Fibroblast of villous mesenchyme (primary cell): ENCODE measurements at places on chromosomes 13 and 19. TPM values are rescaled to one million over a fixed set of nuclear protein-coding genes. Genes with fewer than 3 reads are reported as not detected.
A peak's percentile ranks its signal among the peaks of the same experiment; 100 is the strongest.

- no peak for DNase-seq
Observed at GRCh38 chr13:113620036-113620796, 35.7 kb downstream of the TFDP1 start.

DNA sequence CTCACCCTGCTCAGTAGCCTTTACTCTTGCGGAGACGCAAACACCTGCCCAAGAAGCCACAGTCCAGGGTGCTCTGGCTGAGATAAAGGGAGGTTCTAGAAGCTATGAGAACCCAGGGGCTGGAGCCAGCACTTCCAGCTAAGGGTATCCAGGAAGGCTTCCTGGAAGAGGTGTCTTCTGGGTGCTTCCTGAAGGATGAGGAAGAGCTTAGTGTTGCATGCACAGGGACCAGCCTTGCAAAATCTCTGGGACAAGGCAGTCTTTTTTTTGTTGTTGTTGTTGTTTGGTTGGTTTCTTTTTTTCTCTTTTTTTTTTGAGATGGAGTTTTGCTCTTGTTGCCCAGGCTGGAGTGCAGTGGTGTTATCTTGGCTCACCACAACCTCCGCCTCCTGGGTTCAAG is 20.6 kb downstream of the MYBPC2 start:
- DNase-seq: no peak

DNA sequence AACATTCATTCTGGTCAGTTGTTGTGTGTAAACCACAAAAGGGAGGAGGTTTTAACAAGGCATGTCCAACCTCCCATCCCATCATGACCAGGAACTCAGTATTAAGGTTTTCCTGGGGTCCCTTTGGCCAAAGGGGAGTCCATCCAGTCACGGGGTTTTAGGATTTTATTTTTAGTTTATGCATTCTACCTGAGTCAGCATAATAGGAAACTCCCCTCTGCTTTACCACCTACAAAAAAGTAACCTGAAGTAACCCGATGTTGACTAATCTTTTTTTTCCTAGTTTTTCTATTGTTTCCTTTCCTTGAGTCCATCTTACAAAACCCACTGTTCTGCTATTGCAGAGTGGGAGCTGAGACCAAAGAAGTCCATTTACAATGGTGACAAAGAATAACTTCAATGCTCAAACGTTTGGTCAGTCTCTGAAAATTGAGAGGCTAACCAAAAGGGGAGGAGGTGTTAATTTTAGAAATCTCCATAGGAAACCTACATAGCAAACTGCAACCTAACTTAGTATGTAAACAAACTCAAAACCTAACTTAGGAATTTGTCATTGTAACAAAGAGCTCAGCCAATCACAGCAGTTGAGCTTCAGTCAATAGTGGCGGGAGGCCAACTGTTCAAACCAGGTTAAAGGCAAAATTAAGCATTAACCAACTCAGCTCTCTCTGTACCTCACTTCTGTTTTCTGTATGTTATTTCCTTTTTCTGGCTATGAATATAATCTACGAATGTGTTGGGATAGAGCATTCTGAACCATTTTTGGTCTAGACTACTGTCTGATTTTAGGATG is 1954.1 kb downstream of the PCDH9 start:
- no peak for DNase-seq

The SYCN gene
- total RNA-seq: not detected in 2 replicates

DNA sequence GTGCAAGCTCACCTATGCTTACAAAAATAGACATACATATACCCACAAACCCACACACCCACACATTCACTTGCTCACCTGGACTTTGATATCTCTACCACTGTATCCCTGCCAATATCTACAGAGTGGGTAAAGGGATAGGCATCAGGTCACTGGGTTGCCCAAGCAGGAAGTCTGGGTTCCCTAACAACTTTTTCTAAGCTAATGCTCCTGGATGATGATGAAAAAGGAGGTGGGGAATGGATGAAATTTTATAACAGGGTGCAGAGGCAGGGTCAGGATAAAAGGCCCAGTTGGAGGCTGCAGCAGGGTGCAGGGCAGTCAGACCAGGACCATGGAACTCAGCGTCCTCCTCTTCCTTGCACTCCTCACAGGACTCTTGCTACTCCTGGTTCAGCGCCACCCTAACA is at the start of gene CYP2B6:
CYP2B6 (plus strand) TSS at position 311 of the 410 bp plus-strand sequence; CDS start at position 335, 24 bp downstream.
- DNase-seq: no peak

The NALCN gene
- 1.7 and 6.4 TPM in 2 replicates for total RNA-seq

DNA sequence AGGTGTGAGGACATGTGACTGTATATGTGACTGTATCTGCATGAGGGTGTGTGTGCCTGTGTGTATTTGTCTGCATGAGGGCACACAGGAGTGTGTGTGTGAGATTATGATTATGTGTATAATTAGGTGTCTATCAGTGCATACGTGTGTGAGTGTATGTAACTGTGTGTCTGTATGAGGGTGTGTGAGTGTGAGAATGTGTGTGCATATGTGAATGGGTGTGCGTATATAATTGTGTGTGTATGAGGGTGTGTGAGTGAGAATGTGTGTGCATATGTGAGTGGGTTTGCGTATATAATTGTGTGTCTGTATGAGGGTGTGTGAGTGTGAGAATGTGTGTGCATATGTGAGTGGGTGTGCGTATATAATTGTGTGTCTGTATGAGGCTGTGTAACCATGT is 3.0 kb upstream of the ACSBG2 start:
- DNase-seq: no peak

The GJB2 gene
- not detected in 2 replicates for total RNA-seq

- DNase-seq: no peak
Observed at GRCh38 chr13:113451951-113452421, 1.3 kb downstream of the ADPRHL1 start.

The TEX101 gene
- not detected in 2 replicates for total RNA-seq

GRCh38 chr19:11254666-11255065 is 7.7 kb downstream of the DOCK6 start:
- no peak for DNase-seq

DNA sequence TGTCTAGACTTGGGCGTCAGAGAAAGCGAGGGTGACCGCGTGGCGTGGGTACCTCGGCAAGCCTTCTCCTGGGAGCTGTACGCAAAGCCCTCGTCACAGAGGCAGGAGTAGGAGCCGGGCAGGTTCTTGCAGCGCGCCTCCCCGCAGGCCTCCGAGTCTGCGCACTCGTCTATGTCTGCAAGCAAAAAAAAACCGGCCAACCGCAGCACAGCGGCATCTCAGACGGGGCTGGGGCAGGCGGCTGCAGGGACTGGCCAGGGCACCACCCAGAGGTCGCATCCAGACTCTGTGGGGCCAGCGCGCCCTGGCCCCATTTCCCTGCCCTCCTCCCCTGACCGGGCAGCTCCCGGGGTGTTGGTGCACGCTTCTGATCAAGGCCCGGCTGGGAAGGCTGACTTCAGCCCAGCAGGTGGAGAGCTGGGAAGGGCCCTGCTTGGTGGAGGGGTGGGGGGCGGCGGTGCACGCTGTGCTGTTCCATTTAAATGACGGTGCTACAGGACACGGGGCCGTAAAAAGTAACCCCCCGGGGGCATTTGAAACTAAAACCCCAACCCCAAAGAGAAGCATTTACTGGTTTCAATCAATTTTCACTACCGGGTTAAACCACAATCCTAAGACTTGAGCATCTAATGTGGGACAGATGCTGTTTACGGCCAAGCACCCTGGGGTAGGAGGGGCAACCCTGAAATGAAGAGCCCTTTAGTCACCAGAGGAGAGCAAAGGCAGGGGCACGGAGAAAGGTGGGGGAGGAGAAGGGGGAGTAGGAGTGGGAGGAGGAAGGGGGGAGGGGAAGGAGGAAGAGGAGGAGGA is 28.2 kb downstream of the GAS6 start:
- peak; percentile 81 for DNase-seq

- DNase-seq: peak; percentile 83
Observed at GRCh38 chr19:10259162-10259905, 7.3 kb downstream of the MRPL4 start.

GRCh38 chr13:29969286-29969685 is 118.9 kb upstream of the UBL3 start:
- DNase-seq: peak; percentile 42

The ZNF729 gene
- total RNA-seq: not detected in 2 replicates

DNA sequence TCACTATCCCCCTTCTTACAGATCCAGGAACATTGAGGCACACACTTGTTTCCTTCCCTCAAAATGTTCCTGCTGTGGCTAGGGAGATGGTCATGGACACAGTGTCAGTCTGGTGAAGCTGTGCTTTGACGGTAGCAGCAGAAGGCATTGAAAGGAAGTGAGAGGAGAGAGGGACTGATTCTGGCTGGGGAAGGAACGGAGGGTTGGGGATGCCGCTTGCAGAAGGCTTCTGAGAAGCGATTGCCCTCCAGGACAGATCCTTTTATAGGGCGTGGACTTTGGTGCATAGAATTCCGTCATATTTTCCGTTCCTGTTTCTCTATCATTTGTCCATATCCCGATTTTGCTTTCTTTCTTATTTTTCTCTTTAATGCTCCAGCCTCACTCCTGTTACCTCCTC is 14.1 kb upstream of the MYH14 start:
- DNase-seq: no peak

The GSX1 gene
- not detected in 2 replicates for total RNA-seq

- no peak for DNase-seq
Observed at GRCh38 chr13:71578048-71578447, 289.0 kb downstream of the DACH1 start.

The GFY gene
- not detected in 2 replicates for total RNA-seq

DNA sequence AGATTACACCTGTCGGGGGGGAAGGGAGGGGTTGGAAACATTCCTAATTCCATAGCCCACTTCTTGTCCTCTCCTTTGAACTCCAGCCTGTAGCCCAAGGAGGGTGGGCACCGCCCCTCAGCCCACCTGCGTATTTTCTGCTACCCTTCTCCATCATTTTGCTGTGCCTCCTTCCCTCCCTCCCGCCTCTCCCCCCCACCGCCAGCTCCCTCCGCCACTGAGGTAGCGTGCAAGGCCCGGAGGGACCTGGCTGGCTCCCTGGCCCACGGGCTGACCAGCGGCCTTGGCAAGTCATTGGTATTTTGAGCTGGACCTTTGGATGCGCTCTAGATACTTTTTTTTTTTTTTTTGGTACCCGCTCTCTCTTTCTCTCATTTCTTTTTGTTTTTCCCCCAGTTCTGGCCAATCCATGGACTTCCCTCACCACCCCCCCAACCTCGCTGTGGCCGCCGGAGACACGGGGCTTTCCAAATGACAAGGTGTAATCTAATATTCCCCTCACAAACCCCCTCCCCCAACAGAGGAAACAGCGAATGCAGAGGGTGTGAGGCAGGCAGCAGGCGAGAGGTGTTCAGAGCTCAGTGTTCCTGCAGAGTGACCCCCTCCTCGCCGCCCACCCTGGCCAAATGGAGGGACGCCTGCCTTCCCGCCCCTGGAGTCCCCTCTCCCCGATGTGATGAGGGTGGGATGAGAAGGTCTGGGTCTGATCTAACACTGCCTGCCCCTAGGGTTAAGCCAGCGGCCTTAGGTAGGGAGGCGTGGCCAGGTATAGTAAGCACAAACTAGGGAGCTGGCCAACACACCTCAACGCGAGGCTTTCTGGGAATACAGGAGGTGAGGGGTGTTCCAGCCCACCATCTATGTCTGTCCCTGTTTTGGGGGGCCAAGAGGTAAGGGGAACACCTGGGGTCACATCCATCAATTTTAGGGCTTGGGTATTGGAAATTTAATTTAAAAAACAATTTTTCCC is 89.2 kb downstream of the PTPRS start:
- DNase-seq: no peak

DNA sequence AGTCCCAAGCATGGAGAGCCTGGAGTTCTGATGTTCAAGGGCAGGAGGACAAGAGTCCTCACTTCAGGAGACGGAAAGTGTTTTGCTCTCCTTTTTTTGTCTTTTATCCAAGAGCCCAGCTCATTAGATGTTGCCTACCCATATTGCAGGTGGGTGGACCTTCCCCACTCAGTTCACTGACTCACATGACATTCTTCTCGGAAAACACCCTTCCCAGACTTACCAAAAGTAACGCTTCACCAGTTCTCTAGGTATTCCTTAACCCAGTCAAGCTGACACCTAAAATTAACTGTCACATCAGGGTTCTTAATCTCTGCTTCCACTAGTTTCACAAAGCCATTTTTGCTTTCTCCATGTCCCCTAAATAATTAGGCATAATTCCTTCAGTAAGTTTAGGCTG is 2215.4 kb upstream of the PCDH20 start:
- DNase-seq: no peak

DNA sequence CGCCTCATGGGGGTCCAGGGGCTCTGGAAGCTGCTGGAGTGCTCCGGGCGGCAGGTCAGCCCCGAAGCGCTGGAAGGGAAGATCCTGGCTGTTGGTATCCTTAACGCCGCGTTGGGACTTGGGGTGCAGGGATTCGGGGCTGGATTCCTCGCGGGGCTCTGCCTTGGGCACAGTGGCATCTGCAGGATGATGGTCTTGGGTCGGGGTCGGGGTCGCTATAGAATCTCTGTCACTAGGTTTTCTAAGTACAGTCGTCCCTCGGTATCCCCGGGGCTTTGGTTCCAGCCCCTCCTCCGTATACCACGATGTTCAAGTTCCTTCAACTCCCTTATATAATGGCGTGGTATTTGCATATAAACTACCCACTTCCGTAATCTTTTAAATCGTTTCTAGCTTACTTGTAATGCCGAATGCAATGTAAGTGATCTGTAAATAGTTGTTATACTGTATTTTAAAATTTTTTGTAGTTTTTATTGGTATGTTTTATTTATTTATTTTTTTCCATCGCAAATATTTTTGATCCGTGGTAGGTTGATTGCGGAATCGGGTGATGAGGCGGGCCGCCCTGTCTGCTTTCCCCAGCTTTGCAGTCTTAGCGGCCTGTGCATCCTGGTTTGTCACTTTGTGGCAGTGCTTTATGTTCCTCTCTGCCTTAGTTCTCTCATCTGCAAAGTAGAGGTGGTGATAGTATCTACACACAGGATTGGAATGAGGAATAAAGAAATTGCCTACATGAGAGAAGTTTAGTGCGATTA is 606 bp downstream of the ERCC5 start:
- DNase-seq: peak; percentile 55

The MYO16 gene
- total RNA-seq: under 0.01 and 0.86 TPM in 2 replicates

- peak; percentile 0 for DNase-seq
Observed at GRCh38 chr13:62119739-62120700, 704.4 kb upstream of the PCDH20 start.
